Fibroblast of skin of left quadriceps (primary cell): ENCODE measurements at places on chromosomes 6 and 20.
A peak's percentile ranks its signal among the peaks of the same experiment; 100 is the strongest.

- DNase-seq, result peak; percentile 79
These were observed 1.2 kb downstream of the STK35 start for GRCh38 chr20:2102585-2103460.

GRCh38 chr6:148382861-148383260 is 40.2 kb downstream of the SASH1 start:
- DNase-seq, result no peak

- no peak for DNase-seq
These were observed 9.7 kb downstream of the MAP1LC3A start for GRCh38 chr20:34567892-34568865.

GRCh38 chr6:142325111-142325510 is 23.3 kb downstream of the ADGRG6 start:
- DNase-seq, result no peak

DNA sequence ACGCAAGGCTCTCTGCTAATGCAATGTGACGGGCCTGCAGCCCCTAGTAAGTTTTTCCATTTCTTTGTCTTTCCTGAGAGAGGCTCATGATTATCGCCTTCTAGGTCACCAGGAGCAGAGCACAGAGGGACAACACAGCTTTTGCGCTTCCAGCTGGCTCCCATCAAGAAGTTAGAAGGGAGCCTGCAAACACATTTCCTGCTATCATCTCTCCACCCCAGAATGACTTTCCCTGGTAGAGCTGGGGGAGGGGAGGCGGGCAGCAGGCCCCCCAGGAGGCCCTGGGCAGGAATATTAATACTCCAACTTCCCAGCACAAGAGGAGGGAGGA is 35.7 kb upstream of the CCDC167 start:
- DNase-seq, result no peak

- DNase-seq, result no peak
These were observed 20.9 kb downstream of the IGF2R start for GRCh38 chr6:159989492-159990480.

GRCh38 chr20:49489688-49490087 is 7.2 kb upstream of the KCNB1 start:
- DNase-seq, result no peak

DNA sequence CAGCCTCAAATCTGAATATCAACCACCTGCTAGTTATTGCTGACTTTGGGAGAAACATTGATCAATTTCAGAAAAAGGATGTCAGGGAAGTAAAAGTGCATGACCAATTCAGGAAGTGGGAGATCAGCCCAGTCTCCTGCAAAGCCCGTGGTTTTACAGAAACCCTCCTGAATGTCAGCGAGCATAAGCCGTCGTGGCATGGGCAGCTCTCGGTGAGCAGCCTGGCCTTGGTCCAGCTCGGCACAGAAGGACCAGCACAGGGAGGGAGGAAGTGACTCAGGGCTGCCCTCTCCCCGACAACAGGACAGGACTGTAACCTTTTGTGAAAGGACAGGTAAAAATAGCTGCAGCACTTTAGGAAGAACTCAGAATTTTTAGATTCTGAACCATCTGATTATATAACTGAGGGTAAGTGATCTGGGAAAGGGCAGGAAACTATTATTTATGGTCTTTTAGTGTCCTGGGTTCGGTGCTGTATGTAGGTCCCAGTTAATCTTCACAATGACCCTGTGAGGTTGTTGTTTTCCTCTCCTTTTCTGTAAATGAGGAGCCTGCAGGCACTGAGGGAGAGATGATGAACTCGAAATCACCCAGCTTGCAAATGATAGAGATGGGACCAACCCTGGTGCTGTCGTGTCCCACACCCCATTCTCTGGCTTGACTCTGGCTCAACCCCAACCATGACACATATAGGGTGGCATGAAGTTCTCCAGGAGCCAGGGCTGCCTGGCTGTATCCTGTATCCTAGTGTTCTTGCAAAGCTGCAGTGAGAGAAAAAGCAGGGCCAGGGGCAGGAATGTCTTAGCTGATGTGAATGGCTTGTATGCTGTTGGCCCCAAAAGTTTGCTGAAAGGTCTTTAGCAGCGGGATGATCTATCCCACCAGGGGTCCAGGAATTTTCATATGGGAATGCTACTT is 37.6 kb downstream of the NRN1 start:
- DNase-seq, result no peak

DNA sequence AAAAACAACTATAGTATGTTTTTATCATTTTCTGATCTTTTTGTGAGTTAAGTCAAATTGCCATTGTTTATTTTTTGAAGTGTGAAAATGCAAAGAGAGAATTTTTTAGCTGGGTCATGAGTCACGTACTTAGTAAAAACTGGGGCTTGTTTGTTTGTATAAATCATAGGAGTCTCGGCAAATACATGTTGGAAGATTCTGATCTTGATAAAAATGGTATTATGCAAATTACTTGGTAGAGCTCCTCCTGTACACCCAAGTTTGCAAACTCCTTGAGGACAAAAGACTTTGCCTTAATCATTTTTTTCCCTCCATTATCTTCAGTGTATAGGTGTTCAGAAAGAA is 25.8 kb downstream of the TBPL1 start:
- no peak for DNase-seq

- DNase-seq, result peak; percentile 56
These were observed 185.5 kb downstream of the CDH4 start for GRCh38 chr20:61437280-61438206.

- DNase-seq, result peak; percentile 27
These were observed 45.3 kb upstream of the IFNGR1 start for GRCh38 chr6:137264311-137265075.

DNA sequence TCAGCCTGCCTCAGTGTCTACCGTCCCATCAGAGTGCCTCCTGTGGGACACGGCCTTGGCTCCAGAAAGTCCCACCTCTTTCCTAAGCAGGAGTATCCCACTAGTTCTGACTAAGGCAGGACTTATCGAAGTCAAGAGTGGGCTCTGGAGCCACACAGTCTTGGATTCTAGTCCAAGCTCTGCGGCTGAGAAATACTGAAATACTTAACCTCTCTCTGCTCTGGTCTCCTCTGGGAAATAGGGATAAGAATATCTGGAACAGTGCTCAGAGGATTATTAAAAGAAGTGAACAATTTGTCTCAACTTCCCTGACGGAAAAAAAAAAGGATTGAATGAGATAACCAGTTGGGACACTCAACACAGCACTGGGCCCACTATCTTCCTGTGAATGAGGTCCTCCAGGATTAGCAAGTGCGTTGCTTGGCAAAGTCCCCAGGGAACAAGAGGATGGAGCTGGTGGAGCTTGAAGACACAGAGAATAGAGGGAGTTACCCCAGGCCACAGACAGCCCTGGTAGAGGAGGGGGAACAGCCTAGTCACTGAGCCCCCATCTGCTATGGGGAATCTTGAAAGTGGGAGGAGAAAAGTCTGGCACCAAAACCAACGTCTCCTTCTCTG is 34.6 kb upstream of the FOXP4 start:
- DNase-seq, result no peak
